ENCODE measurements at places on chromosomes 2 and 18.

- no peak for DNase-seq
Measured at GRCh38 chr2:174473796-174474195, 13.0 kb downstream of the GPR155 start.

DNA sequence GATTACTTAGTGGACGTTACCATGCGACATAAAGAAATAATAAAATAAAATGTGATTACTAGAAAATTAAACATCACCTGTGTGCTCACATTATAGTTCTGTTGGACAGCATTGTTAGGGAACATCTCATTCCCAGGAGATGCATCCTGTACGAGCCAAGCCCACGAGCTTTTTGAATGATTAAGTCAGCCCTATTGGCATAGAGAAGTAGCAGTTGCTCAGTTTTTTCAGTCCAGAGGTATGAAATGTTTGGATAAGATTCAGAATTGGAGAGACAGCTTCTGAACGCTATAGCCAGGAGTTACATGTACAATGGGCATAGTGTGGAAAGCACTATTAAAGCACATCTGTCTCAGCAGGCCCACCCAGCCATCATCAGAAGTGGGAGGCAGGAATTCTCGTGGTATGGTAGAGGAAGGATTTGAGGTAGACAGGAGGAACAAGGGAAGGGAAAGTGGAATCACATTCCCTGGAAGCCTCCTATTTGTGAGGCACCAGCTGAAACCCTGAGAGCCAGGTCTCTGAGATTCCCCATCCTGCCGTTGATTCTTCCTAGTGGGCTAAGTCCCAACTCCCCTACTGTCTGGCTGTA lies 8.6 kb downstream of the SPATS2L start:
- no peak for DNase-seq

DNA sequence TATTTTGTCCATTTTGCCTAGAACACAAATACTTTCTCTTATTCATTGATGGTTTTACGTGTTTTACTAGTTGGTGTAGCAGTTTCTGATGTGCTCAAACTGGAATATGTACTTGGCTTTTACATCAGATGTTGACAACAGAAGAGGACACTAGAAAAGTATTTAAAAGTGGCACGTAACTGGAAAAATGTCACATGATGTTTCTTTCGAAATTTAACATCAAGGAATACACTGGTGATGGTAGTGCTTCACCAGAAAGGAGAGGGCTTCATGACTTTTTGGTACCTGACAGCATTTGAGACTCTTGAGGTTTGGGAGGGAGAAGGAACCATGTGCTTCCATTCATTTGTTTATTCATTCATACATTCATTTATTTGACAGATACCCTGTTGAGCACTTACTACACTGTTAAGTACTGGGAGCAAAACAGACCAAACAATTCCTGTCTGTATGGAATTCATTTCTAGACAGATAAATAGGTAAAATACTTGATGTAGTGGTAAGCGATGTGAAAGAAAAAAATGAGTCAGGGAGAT lies 1.5 kb downstream of the GIGYF2 start:
- no peak for DNase-seq

DNA sequence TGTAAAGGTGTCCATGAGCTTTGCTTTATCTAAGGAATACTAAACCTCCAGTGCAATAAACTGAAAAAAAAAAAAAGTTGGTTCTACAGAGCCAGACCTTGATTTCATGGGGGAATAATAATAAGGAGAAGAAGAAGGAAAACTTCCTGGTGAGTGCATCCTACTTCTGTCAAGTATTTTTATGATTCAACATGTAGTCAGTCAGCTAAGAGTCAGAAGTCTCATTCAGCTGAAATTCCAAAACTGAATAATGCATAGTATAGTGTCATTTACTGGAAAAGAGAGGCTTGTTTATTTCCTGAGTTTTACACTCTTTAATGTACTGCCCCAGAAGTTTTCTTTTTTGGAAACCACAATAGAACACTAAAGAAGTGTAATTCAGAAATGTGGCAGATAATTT lies 77.8 kb upstream of the TACR1 start:
- no peak for DNase-seq

GRCh38 chr2:38262069-38262871 lies 114.8 kb downstream of the ATL2 start:
- no peak for DNase-seq

GRCh38 chr18:25093141-25093540 lies 258.8 kb downstream of the ZNF521 start:
- DNase-seq: no peak

DNA sequence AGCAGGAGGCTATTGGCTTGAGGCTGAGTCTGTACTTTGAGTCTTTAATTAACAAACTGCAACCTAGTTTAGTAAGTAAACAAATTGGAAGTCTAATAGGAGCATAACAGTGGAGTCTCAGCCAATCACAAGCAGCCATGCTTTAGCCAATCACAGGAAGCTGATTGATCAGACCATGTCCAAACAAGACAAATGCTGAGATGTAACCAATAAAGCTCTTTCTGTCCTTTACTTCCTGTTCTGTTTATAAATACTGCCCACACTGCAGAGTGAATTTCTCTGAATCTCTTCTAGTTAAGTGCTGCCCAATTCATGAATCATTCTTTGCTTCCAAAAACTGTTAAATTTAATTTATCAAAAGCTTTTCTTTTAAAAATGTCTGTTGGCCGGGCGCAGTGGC lies 146.6 kb upstream of the DLX2 start:
- DNase-seq: no peak

GRCh38 chr2:41521211-41521610 lies 526.6 kb upstream of the PKDCC start:
- no peak for DNase-seq

- DNase-seq: no peak
Measured at GRCh38 chr2:102735416-102736109, 26.3 kb upstream of the TMEM182 start.

- DNase-seq: no peak
Measured at GRCh38 chr18:5817816-5818215, 77.5 kb downstream of the TMEM200C start.

DNA sequence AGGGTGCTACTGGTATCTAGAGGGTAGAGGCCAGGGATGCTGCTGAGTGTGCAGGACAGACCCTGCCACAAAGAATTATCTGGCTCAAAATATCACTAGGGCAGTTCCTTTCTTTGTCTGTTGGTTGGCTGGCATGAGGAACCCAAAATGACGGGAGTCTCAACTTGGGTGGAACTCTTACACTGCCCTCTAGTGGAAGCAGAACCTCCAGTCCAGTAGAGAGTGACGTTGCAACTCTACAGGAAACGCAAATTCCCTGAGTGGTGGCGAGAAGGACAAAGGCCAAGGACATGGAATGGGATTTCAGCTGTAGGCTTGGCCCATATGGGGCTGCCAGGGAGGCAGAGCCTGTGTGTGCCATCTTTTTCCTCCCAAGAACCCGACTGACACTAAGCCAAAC lies 47.1 kb downstream of the COPS8 start:
- peak; percentile 54 for DNase-seq

- no peak for DNase-seq
Measured at GRCh38 chr2:6352906-6353515, 512.7 kb downstream of the CMPK2 start.

DNA sequence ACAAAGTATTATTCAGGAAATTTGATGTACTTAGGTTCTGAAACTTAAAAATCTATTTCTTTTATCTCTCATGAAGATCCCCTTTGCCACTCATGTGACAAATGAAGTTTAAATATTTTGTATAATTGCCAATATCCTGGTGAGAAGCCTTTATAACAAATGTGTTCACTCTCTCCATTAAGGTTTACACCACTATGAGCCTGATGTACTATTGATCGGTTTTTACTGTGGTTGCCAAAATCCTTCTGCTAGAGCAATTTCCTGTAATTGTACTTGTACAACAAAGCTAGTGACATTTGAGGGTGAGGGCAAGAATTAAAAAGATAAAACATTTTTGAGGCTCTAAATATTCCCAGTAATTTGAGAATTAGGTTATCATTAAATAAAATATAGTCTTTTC lies 222.3 kb upstream of the CDH19 start:
- DNase-seq: no peak

GRCh38 chr2:196149948-196150347 lies 21.4 kb downstream of the STK17B start:
- no peak for DNase-seq

GRCh38 chr2:21633466-21633865 lies 509.7 kb downstream of the TDRD15 start:
- no peak for DNase-seq

- DNase-seq: no peak
Measured at GRCh38 chr18:38635709-38636430, 1070.3 kb upstream of the CELF4 start.

GRCh38 chr18:63162271-63163014 lies 157.1 kb downstream of the BCL2 start:
- DNase-seq: no peak

DNA sequence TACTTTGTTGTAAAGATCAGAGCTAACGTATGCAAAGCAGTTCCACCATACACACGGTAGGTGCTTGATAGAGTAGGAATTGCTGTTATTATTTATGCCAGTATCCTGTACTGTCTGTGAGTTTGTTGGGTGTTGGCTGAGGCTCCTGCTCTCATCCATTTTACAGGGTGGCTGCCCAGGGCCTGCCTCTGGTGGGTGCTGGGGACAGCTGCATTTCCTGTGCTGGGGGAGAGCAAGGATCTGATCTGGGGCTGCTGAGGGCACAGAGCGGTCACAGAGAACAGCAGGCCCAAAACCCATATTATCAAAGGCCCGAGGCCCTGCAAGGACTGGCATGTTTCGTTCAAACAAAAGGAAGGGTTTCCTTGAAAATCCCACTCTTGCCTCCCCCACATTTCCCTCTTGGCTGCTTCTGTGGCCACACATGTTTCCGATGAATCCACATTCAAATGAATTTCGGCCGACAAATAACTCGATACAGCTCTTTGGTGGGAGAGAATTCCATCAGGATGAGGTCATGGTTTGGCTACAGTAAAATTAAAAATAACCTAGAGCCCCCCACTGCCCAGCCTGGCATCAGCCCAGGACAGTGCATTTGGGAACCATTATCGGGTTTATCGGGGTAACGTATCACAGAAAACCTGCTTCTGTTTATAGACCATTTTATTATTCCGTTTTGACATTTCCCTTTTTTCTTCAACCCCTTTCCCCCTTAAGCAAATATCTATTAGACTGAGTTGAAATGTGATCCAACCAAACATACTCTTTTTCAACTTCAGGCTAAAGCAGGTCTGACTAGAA lies 143.4 kb downstream of the CYRIA start:
- DNase-seq: no peak

DNA sequence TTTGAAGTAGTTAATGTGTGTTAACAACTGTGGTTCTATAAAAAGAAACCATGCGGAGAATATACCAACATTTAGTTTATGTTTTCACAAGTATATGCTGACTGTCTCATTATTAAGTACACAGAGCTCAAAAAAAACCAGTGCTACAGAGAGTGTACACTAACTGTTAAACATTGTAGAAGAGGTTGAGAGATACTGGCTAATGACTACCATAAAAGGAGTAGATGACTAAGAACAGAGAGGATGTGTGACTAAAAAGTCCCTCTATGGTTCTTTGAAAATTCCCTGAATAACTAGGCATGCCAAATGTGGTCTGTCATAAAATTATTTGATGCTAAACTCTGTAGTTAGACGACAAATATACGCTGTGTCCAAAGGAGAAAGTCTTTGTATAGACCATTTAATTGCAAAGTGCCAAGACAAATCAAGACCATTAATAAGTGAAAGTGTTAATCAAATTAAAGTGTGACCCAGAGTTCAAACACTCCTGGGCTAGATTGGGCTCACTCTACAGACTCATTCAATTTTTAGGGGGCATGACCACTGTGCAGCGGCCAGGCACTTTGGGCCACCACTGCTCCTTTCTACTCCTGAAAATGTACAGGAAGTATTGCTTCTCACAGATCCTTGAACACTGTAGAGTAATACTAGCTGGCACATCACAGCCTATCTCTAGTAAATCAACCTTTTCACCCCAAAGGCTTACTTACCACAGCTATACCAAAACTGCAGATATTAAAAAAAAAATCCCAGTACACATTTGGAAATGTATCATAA lies 45.1 kb upstream of the SERTAD2 start:
- DNase-seq: no peak

DNA sequence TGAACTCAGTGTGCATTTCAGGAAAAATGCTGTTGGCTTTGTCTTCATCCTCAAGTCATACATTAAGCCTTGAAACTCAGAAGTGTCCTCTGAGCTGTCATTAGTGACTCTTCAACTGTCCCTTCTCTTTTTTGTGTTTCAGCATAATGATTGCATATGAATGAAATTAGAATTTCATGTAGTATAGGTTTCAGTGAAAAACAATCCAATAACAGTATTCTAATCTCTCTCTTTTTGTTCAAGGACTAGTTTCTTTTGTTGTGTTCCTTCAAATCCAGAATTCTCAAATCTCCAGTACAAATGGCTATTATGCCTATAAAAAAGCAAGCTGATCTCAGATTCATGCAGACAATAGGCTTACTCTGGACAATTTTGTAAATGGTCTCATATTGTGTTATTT lies 133.5 kb downstream of the QPCT start:
- DNase-seq: no peak

DNA sequence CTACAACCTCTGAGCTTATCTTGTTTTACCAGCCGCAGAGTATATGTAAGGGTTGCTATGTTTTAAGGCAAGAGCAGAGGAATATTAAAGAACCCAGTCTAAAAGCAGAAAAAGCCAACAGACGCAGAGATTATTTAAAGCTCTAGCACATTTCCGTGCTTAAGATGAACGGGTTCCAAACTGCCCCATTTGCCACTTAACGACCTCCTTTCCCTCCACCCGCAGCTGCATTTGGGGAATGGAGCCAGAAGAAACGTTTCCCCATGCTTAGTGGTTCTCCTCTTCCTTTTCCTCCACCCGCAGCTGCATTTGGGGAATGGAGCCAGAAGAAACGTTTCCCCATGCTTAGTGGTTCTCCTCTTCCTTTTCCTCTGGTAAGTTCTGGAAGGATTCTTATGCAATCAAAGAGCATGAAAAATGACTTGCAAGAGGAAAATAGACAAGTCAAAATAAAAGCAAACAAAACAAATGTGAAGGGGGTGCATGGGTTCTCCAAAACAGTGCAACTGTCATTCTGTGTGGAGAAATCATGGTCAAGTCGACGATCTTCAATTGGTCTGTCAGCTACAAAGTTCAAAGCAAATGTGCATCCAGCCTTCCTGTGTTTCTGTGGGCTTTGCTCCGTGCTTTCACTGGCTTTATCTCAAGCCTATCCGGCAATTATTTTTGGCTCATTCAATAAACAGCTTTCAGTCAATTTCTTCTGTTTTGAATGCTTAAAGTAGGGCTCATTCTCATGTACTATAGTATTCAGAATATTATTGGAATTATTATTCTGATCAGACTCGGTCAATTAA lies 57.8 kb downstream of the DIPK1C start:
- no peak for DNase-seq

- no peak for DNase-seq
Measured at GRCh38 chr2:179059026-179059700, 9.2 kb upstream of the CCDC141 start.

DNA sequence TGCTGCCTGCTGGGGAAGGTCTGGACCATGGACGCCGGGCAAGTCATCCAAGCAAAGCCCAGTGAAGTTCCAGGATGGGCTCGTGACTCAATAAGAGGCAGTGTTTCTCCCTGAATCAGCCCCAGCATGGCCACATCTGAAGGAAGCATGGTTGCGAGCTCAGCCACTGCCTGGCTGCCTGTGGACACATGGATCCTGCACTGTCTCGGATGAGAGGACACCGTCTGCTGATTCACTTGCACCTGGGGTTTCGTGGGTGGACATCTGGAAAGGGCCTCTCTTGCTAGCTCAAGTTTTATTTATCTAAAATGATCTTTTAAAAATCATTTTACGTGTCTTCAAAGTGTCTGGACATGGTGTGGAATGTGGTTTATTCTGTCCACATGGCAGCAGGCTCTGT lies 224.8 kb upstream of the FN1 start:
- no peak for DNase-seq

- DNase-seq: no peak
Measured at GRCh38 chr2:221997100-221997499, 301.7 kb downstream of the PAX3 start.
